Activated CD4-positive, alpha-beta T cell treated with anti-CD3 and anti-CD28 coated beads, Interleukin-2, amount 50 U/mL, for 4 hours (primary cell): ENCODE measurements at places on chromosomes 16 and 17.

DNA sequence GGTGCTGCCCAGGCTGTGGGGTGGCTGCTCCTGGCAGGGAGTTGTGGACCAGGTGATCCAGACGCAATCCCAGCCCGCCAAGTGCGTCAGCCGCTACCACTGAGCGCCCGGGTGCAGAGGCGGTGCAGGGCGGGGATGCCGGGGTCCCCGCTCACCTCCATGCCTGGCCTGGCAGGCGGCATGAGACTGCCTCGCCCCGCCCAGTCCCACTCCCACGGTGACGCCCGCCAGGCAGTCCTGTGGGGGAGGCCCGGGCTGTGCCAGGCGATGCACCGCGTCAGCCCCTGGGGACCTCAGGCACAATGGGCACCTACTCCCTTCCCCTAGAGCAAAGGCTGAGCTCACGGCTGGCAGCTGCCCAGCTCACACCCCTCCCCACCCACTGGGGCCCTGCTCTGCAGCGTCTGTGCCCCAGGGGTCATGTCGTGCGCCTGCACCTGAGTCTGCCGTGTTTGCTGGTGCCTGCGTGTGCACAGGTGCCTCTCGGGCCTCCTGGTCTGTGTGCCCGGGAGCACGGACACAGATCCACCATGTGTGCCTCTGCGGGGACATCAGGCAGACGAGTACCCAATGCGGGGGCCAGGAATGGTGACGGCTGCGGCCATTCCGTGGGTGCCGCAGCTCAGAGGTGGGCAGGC, 5.3 kb downstream of the RPUSD1 start:
- no peak for DNase-seq

GRCh38 chr17:81863123-81863675, 2.9 kb upstream of the P4HB start:
- no peak for DNase-seq

DNA sequence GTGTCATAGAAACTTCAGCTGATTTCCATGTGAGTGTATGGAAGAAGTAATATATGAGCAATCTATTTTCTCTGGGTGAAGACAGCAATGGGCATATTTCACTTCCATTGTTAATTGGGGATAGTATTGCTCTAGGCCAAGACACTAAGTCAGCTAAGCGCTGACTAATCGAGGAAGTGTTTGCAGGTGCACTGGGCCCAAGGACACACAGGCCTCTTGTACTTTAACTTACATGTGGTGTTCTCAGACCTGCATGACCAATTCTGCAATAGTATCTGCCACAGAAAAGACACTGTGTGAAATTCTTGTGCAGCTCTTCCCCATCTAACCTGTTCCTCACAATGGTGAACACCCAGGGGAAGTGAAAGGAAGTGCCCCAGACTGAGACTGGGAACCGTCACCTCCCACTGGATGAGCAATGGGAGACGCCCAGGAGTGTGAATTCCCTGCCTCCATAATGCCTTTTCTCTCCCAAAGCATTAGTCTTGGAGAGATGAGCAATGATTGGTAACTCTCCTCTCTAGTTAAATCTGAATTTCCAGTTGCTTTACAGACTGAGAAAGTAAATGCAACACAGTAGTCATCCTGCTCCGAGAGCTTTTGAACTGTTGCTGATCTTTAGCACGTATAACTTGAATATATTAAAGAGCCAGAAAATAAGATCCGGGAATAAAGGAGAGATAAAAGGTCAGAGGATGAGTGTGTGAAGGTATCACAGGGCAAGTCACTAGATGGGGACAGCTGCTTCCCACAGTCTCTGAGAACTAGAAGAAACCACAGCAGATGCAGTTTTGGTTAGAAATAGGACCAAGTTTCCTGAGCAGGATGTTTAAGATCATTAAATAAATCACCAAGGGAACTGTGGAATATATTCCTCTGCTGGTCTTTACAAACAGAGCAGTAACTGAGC, 82.6 kb downstream of the CDK5R1 start:
- no peak for DNase-seq

DNA sequence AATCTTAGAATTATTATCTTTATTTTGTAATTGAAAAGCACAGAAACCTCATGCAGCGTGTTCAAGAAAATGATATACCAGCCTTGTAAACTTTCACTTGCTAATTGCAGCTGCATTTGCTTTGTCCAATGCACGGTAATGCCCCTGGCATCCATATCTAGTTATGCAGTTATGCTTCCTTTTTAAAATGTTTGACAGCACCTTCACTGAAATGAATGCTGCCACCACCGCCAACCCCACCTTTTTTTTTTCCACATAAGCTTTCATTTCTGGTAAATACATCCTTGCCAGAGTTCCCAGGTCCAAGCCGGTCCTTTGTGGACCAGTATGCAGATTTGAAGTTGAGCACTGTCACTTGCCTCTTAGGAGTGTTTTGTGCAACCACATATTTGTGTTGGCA, 338.8 kb downstream of the WWOX start:
- no peak for DNase-seq

DNA sequence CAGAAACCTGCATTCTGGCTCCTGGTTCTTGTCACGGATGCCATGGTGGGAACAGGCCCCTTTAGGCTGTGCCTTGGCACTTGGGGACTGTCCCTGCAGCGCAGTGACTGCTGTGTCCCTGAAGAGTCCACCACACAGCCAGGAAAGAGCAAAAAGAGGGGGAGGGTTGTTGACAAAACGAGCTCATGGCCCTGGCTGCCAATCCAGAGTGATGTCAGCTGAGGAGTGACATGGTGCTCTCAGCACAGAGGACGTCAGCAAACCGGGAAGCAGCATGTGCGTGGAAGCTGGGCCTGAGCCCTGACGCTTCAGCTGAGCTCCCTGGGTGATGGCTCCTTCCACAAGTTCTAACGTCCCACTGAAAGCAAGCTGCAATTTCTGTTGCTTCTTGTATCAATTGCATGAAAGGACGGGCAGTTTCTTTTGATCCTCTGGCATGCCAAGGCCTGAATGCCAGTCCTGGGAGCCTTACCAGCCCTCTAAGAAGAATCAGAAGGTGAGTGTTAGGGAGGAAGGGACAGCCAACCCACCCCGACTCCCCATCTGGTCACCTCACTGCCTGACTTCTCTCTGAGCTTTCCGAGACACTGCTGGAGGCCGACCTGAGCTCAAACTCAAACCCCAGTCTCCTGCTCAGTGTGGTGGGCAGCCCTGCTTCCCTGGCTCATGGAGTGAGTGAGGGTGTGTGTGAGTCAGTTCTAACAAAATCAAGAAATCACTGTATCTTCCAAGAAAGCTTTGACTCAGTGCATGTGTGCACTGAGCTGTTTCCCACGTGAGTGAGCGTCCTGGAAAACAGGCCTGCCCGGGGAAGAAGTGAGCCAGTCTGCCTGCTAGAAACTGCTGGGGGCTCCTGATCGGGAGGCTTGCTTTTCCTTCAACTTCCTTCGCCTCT, 14.7 kb upstream of the WNT3 start:
- DNase-seq = no peak

DNA sequence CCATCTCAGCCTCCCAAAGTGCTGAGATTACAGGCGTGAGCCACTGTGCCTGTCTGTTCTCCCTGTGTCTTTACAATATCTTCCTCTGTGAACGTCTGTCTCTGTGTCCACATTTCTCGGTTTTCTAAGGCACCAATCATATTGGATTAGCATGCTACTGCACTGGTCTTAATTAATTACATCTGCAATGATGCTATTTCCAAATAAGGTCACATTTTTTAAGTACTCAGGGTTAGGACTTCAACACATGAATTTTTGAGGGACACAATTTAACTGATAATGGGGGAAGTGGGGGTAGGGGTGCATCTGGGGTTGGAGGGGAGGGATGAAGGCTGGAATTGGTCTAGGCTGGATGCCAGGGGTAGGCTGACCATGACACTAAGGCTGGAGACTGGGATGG, 102.6 kb downstream of the N4BP1 start:
- DNase-seq = no peak
